ENCODE measurements at places on chromosomes 4 and X.
A peak's percentile ranks its signal among the peaks of the same experiment; 100 is the strongest.

GRCh38 chr4:2995546-2996265 lies 32.3 kb downstream of the GRK4 start:
- no peak for DNase-seq

- no peak for DNase-seq
These were observed 516.6 kb downstream of the PCDH18 start for GRCh38 chr4:137015426-137016409.

DNA sequence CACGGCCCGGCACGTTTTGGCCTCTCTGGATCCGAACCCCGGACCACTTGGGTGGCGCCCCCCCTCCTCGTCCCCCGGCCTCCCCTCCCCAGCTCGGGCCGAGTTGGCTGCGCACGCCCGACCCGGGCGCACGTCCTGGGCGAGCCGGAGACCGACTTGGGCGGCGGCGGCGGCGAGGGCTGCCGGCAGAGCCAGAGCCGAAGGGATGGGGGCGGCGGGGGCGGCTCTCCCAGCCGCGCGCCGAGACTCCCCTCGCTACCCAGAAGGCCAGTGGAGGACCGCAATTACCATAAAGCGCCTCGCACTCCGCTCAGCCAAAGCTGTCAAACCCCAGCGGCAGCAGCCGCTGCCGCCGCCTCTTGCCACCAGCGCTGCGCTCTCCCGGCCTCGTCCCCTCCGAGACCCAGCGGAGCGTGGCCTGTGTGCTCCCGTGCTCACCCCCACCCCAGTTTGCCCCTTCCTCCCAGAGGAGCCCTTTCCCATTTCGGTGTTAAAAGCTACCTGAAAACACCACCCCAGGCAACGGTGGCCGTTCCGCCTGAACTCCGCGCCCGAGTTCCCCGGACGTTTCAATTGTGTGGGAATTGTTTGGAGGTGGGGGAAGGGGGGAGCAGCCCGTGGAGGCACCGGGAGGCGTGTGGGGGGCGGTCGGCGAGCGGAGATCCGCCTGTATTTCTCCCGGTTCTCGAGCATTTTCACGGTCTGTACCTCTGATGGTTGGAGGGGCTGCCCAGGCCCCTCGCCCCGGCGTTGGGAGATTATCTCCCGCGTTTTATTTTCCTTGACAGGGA lies 701 bp upstream of the BCOR start:
- DNase-seq, result peak; percentile 51

GRCh38 chrX:50402886-50403285 lies 67.7 kb downstream of the DGKK start:
- no peak for DNase-seq

GRCh38 chr4:121913667-121914066 lies 38.2 kb downstream of the TRPC3 start:
- DNase-seq, result no peak

DNA sequence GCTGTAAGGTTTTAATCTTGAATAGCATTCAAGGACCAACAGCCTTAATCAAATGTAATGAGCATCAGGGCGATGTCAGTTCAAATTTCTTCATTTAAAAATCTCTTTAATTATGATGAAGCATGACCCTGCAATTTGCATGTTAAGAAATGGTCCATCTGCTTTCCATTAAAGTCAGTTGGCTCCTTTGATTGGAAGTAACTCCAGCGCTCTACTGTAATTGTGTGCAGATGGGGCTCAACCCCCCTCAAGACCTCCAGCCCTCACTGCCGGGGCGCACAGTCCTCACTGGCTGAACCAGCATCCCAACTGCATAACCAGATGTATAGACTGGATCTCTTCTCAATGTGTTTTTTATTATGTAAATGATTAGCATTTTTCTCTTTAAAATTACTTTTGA lies 126.9 kb downstream of the VCX3B start:
- DNase-seq, result no peak

GRCh38 chr4:5683566-5683965 lies 24.8 kb downstream of the EVC2 start:
- DNase-seq, result no peak

GRCh38 chr4:108793415-108793814 lies 30.6 kb upstream of the ETNPPL start:
- DNase-seq, result no peak

GRCh38 chr4:156705311-156705710 lies 266.3 kb downstream of the PDGFC start:
- DNase-seq, result no peak

- no peak for DNase-seq
These were observed 47.9 kb downstream of the BMP2K start for GRCh38 chr4:78824001-78824400.

Measured in activated CD4-positive, alpha-beta T cell treated with anti-CD3 and anti-CD28 coated beads, Interleukin-2, amount 50 U/mL, for 1 hour (primary cell).